ENCODE measurements at places on chromosomes 2 and 18. TPM values are rescaled to one million over a fixed set of nuclear protein-coding genes. Genes with fewer than 3 reads are reported as not detected.

- H3K36me3 ChIP-seq: no peaks in the 10 kb centered on the region
- no peak overlapping the region for H3K4me3 ChIP-seq
- H3K27me3 ChIP-seq: peaks cover 24% of the 10 kb centered on the region
Observed at GRCh38 chr2:222052934-222053367, 245.8 kb downstream of the PAX3 start.

GRCh38 chr2:158103411-158104012, 1.8 kb downstream of the UPP2 start:
- no peak for DNase-seq
- H3K4me3 ChIP-seq: no peak overlapping the region
- H3K27me3 ChIP-seq: no peaks in the 10 kb centered on the region
- no peaks in the 10 kb centered on the region for H3K4me1 ChIP-seq
- H3K36me3 ChIP-seq: no peaks in the 10 kb centered on the region
- no peak overlapping the region for H3K27ac ChIP-seq

Gene BUB1
- 64.2 TPM for total RNA-seq

Gene EVX2
- 0.11 TPM for total RNA-seq

Gene ERBB4
- total RNA-seq: 29.7 TPM

Gene GFPT1
- total RNA-seq: 20.9 TPM
